ENCODE measurements at places on chromosomes 5 and 9. TPM values are rescaled to one million over a fixed set of nuclear protein-coding genes. Genes with fewer than 3 reads are reported as not detected.

Gene PRRX2
- total RNA-seq = 7.1 TPM

Gene CDKN2A
- total RNA-seq = 3.1 TPM

Gene MEIKIN
- total RNA-seq = not detected

Gene FOXD1
- total RNA-seq = 0.22 TPM

Gene MCC
- 27.1 TPM for total RNA-seq

Gene POLR3G
- total RNA-seq = 0.94 TPM

Gene EPB41L4B
- total RNA-seq = 30.8 TPM

Gene MYMK
- not detected for total RNA-seq

Gene PAX5
- 0.19 TPM for total RNA-seq

Gene IFNA10
- not detected for total RNA-seq

All from subcutaneous adipose tissue (tissue), 4 donors.